ENCODE measurements at places on chromosomes 4 and X.
A peak's percentile ranks its signal among the peaks of the same experiment; 100 is the strongest.

- no peak for DNase-seq
Observed at GRCh38 chrX:115562480-115562847, 1.5 kb downstream of the PLS3 start.

DNA sequence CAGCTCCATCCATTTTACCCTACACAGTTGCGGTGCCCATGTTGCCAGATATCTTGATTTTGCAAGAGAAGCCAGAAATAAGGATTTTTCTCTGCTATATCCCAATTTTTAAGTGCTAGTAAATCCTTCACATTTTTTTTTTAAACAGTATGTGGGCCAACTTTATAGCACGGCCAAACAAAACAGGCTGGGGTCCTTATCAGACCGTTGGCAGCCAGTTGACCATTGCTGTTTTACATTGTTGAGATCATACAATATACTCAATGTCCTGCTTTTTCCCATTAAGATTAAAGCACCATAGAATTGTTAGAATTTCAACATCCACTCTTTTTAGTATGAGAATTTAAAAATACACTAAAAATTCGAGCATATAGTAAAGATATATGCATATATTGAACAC lies 150.9 kb downstream of the SPCS3 start:
- DNase-seq: no peak

GRCh38 chr4:45036677-45037076 lies 310.3 kb upstream of the GNPDA2 start:
- no peak for DNase-seq

DNA sequence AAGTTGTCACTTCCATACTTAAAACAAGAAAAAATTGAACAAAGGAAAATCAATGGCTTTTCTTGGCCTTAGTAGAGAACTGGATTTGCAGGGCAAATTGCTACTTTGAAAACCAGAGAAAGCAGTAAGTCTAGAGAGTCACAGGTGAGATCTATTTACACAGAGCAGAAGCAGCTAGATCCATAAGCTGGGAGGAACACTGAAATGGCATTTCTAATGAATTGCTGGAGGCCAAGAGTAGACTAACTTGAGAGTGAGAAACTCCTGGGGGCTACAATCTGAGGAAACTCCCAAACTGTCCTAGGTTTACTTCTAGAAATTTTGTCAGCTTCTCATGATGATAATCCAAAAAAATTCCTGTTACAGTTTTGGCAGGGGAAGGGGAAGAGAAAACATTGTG lies 133.3 kb downstream of the SPCS3 start:
- DNase-seq: no peak

DNA sequence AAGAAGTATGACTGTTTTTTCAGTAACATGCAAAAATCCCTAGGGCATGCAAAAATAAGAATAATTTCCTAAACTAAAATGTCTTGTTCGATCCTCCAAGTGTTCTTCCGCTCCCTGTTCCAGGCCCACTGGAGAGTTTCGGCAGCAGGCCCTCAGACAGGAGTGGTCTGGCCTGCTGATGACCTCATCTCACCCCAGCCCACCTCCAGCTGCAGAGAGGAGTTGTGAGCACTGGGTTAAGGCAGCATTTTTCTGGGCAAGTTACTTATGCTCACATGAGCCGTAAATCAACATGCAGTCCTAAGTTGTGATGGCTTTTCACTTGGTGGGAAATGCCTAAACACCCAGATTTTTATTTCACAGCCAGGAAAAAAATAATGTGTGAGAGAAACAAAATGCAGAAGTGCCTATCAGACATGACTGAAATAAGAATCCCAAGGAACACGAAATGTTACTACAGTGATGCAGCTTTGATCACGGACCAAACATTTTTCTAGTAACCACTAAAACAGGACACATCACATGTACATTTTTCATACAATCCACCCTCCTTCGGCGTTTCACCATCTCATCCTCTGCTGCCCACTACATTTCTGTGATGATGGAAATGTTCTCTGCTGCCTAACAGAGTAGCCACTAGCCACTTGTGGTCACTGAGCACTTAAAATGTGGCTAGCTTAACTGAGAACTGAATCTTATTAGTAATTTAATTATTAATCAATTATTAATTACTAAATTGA lies 153.3 kb upstream of the TBL1X start:
- no peak for DNase-seq

GRCh38 chr4:183337349-183337748 lies 15.1 kb upstream of the CLDN24 start:
- DNase-seq: no peak

- DNase-seq: no peak
Observed at GRCh38 chr4:1831331-1831730, 24.6 kb downstream of the LETM1 start.

DNA sequence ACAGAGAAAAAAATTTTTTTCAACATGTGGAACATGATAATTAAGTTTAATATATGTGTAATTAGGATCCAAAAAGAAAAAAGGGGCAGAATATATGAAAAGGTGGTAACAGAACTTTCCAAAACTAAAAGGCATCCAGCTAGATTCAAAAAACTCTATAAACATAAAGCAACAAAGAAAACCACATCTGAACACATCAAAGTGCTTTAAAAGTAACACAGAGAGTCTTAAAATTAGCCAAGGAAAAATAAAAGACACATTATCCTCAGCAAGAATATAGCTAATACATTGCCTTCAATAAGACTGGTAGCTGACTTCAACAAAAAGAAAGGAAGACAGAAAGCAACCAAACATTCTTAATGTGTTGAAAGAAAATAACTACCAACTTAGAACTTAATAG lies 8.2 kb downstream of the CLOCK start:
- DNase-seq: no peak

DNA sequence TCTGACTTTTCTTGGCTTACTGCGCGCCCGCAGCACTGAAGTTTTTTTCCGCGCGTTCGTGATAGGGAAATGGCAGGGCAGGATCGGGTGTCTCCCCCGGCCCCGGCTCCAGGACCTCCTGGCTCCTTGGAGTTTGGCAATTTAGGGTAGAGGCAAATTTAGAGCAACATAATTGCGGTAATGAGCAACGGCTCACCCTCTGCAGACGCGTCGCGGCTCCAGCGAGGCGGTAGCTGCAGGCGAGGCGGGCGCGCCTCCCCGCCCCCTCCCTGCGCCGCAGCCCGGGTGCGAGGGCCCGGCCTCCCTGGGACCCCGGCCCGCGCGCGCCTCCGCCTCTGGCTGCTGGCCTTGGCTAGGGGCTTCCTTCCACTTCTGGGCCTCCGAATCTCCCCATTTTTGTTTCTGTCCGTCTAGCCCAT lies 6.2 kb downstream of the MSX1 start:
- no peak for DNase-seq

- DNase-seq: no peak
Observed at GRCh38 chr4:118033148-118034052, 886 bp upstream of the NDST3 start.

GRCh38 chrX:64184396-64184795 lies 21.1 kb downstream of the AMER1 start:
- DNase-seq: no peak

- no peak for DNase-seq
Observed at GRCh38 chr4:10129196-10130177, 12.9 kb upstream of the WDR1 start.

DNA sequence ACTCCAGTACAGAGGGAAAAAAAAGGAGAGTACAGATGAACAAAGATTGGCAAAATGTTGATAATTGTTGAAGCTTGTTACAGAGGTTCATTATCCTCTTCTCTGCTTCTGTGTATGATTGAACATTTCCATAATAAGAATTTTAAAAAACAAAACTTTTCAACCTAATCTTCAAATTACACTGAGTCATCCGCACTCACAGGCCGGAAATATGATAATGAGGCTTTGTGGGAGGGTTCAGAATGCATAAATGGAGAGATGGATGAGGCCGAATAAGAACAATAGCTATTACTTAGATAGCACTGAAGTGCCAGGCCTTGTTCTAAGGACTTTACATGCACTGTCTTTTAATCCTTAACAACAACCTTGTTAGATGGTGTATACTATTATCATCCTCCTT lies 4.6 kb upstream of the ERCC6L start:
- DNase-seq: no peak

DNA sequence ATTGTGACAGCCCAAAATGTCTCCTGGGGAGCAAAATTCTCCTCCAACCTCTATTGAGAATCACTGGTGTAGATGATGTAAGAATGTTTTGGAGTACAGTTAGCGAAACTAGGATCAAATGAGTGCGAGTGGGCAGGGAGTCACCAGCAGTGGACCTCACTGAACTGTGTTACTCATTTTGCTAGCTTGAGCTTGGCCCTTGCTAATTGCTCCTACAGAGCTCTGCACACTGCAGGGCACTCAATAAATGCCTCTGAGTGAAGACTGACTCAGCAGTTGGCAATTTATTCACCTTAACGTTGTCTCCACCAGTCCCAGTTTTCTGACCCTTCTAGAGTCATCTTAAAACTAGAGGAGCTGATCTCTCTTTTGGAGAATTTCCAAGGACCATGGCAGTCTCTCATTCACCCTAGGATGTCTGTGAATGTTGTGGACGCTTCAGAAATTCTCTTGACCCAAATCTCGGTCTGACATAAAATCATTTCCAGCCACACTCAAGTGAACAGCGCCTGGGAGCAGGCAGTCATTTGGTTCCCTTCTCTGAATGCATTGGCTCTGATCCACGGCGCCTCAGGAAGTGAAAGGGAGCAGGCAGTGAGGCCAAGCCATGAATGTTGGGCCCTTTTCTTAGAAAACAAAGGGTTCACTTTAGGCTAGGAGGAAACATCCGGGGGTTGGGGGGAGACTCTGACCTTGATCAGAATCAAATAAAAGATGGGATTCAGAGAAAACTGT lies 148.1 kb downstream of the NWD2 start:
- no peak for DNase-seq

DNA sequence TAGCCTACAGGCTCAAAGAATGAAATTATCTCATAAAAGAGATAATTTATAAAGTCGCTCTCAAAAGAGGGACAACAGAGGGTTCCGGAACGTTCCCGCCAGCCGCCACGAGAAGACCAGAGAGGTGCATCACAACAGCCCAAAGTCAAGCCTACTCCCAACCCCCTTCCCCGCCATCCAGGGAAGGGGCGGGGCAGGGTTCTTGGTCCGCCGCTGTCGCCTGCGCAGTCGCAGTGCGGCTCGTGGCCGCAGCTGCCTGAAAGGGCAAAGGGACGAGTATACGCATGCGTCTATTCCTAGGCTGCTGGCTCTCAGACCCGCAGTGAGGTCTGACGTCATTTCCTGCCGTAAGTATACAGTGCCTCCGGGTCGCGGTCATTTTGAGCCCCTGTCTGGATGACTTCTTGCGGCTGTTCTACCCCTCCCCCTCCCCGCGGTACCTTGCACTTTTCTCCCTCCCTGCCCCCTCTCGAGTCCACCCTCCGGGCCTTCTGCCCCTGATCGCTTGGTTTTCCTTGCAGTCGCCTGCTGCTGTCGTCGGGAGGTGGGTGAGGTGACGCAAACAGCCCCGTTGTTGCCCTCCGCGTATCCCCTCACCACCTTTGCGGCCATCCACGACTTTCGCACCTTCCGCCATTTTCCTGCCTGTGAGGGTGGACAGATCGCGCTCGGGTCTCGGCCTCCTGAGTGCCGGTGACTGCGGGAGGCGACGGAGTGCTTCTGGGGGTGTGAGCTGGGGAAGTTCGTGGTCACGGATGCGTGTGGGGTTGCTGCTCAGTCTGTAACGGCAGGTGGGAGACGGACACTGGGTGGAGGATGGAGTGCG lies at the start of gene OCIAD1:
Gene OCIAD1 (plus strand): TSS at position 383 of the 826 bp plus-strand sequence. CDS start 1,537 bp downstream, outside the sequence.
- DNase-seq: peak; percentile 99

DNA sequence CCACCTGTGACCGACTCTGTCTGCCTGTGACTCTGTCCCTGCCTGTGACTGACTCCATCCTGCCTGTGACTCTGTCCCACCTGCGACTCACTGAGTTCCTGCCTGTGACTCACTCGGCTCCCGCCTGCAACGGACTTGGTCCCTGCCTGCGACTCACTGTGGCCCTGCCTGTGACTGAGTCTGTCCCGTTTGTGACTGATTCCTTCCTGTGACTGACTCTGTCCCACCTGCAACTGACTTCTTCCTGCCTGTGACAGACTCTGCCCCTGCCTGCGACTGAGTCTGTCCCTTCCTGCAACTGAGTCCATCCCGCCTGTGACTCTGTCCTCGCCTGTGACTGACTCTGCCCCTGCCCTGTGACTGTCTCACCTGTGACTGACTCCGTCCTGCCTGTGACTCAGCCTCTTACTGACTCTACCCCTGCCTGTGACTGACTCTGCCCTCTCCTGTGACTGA lies 9.6 kb upstream of the UVSSA start:
- DNase-seq: no peak

DNA sequence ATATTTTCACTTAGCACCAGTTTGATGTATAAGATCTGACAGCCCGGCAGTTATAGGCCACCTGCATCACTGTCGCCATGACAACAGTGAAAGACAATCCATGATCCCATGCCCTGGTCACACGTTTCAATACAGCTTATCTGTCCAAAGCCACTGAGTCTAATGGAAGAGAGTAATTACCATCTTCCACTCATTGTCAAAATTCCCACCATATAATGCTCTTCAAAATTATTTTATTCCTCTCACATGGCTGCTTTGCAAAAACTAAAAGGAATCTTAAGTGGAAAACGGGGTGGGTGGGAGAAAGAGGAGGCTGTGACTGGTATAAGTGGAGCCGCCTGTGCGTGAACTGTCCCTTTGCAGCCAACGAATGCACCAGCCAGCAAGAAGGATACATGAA lies 44.2 kb downstream of the MAML3 start:
- no peak for DNase-seq

DNA sequence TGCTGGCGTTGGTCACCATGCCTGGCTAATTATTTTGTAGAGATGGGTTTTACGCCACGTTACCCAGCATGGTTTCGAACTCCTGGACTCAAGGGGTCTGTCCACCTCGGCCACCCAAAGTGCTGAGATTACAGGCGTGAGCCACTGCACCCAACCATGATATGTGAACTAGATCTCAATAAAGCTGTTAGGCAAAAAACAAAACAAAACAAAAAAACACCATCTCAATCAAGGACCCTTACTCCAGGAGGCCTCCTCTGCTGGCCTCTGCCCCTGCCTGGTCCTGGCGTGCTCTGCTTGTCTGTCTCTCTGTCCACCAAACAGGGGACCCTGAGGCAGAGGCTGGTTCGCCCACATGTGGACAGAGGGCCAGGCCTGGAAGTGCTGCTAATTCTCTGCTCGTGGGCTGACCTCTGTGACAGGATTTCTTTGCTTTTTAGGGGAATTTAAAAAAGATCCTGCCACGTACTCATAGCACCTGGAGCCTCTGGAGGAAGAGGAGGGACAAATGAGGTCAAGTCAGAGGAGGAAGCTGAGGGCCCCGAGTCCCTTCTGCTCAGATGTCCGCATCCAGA lies 32.7 kb upstream of the WFS1 start:
- DNase-seq: no peak

DNA sequence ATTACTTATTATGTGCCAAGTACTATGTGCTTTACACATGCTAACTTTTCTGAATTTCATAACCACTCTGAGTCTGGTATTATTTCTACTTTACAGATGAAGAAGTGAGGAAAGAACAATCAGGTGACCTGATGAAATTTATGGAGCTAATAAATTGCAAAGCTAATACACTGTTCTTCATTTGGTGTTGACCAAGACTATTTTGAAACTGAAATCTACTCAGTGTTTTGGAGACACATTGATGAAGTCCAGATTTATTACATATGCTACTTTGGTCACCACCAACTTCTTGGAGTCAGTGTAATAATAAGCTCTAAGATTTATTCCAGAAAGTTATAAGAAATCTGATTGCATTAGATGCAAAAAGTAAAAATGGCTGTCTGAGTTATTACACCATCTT lies 637.9 kb downstream of the FAT4 start:
- no peak for DNase-seq
